ENCODE measurements at places on chromosomes 12 and 14. TPM values are rescaled to one million over a fixed set of nuclear protein-coding genes. Genes with fewer than 3 reads are reported as not detected.

The GPR162 gene
- polyA plus RNA-seq = 7.6 TPM

The SYCP3 gene
- polyA plus RNA-seq = 0.06 TPM

The CD163 gene
- not detected for polyA plus RNA-seq

The RDH5 gene
- 4.9 TPM for polyA plus RNA-seq

The SMIM41 gene
- not detected for polyA plus RNA-seq

All from AG04450 (cell line).